ENCODE measurements at places on chromosomes 4 and X.

- no peak for DNase-seq
Measured at GRCh38 chr4:94634271-94634670, 123.5 kb upstream of the BMPR1B start.

DNA sequence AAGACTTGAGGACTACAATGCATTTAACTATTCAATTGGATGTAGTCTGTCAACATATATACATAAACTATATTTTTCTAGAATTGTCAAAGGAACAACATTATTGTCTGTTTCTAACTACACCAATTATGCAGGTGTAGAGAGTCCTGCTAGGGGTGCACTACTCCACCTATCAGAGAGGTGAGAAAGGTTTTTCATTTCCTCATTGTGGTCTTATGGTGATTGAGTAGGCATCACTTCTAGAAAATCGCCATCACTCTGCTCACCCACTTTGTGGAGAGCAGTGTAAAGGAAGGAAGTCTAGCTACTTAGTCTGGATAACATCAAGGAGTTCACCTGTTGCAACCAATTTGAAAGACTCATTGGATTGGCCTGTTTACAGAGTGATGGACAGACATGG lies 4.4 kb upstream of the ADH1C start:
- DNase-seq: no peak

DNA sequence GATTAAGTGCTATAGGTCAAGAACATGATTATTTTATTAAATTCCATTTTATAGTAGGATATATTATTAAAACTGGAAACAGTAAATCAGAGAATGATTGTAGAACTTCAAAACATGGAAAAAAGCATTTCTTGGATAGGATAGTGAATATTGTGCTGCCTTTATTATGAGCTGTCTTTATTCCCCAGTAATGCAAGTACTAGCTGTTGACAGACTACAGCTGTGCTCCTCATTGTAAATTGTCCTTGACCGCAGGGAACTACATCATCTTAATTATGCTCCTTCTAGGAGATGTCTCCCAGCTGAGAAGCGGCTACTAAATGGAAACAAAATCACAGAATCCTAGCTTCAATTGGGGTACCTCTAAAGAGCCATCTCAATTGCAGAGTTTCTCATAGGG lies 1457.2 kb upstream of the PCDH7 start:
- no peak for DNase-seq

DNA sequence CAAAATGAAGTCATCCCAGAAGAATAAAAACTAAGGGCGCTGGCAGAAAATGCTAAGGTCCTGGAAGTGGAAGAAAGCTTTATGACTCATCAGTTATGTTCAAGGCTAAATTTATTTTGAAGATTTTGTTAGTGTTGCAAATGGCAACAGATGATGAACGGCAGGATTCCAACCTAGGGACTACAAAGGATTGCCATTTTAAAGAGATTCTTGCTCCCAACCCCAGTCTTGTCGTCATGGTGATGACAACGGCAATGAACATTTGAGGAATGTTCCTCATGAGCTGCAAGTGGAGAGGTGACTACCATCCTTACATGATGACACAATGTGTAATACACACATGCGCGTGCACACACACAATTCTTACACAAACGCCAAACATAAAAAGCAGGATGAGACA lies 54.4 kb upstream of the FTHL17 start:
- DNase-seq: peak; percentile 59

DNA sequence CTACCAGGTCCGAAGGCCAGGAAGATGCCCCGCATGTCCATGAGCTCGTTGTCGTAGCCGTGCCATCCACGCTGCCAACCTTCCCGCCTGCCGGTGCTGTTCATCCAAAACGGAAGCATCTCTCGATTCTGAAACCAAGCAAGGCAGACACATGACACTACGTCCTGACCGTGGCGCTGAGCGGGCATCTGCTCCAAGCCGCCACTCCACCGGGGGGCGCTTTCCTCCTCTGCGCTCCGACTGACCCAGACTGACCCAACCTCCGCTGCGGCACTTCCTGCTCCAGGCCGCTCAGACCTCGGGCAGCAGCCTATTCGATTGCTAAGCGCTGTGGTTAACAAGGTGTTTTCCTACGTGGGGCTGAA lies 120.5 kb downstream of the ENPP6 start:
- no peak for DNase-seq

DNA sequence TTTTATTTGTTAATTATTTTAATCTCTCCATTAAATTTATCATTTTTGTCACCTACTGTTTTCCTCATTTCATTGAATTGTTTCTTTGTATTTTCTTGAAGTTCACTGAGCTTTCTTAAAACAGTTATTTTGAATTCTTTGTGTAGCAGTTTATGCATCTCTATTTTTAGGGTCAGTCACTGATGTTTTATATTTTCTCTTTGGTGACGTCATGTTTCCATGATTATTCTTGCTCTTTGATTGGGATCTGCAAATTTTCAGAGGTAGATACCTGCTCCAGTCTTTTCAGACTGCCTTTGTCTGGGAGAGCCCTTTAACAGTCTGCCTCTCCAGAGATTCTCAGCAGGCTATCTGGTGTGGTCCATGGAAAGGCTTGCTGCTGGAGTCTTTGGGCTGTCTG lies 25.6 kb upstream of the TRPC5 start:
- no peak for DNase-seq

Measured in iris pigment epithelial cell (primary cell).